ENCODE measurements at places on chromosomes 5 and 9.

DNA sequence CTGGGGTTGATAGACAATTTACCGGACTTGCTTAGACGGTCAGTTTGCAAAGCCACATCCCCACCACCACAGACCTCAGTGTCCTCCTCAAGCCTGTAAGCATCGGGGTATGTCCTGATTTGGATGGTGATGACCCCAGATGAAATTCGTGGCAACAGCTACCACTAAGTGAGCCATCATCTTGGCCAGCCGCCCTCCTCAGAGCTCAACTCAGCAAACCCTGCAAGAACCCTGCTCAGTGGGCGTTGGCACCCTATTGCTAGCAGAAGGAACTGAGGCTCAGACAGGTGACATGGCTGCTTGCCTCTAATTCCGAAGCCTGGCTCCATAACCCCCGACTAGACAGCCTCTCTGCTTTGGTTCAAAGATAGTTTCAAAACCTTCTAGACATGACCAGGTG is 41.4 kb upstream of the BARHL1 start:
- no peak for DNase-seq

DNA sequence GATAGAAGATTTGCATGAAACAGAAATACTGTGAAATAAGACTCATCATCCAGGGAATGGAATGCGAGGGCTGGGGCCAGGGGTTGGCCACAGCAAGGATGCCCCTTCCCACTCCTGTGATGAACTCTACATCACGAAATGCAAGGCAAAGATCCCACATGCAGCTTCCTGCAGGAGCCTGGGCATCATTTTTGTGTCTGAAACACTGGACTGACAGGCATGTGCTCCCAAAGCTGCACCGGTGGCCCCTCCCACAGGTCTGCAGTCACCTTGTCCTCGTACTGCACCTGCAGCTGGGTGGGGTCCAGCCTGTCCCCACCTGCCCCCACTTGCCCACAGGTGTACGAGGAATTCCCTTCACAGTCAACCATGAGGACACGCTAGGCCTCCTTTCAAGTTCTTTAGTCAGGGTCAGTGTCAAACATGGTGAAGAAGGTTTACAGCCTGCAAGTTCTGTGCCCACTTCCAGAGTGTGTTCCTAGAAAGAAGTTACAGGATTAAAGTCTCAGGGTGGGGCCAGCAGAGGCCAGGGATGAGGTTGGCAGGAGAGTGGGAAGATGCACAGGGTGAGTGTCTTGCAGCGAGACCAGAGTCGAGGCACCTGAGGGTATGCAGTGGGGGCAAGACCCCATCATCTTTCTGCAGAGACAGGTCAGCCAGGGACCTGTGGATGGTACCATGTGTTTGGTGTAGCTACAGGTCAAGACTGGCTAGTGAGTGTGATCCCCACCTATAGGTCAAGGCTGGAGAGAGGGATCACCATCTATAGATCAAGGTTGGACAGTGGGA is 155.0 kb upstream of the IRX2 start:
- DNase-seq: no peak

DNA sequence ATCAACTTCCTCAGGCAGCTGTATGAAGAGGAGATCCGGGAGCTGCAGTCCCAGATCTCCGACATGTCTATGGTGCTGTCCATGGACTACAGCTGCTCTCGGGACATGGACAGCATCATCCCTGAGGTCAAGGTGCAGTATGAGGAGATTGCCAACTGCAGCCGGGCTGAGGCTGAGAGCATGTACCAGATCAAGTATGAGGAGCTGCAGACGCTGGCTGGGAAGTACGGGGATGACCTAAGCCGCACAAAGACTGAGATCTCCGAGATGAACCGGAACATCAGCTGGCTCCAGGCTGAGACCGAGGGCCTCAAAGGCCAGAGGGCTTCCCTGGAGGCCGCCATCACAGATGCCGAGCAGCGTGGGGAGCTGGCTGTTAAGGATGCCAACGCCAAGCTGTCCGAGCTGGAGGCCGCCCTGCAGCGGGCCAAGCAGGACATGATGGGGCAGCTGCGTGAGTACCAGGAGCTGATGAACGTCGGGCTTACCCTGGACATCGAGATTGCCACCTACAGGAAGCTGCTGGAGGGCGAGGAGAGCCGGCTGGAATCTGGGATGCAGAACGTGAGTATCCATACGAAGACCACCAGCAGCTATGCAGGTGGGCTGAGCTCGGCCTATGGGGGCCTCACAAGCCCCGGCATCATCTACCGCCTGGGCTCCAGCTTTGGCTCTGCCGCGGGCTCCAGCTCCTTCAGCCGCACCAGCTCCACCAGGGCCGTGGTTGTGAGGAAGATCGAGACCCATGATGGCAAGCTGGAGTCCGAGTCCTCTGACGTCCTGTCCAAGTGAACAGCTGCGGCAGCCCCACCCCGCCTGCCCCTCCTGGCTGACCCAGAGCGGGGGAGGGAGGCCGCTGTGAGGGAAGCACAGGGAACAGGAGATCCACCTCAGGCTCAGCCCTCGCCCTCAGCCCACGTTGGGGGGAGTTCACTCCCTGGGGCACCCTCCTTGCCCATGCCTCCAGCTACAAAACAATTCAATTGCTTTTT is 84.0 kb downstream of the SEC61B start:
- DNase-seq: no peak

GRCh38 chr5:178429491-178430185 is 160.6 kb downstream of the COL23A1 start:
- DNase-seq: no peak

- no peak for DNase-seq
Measured at GRCh38 chr5:87354496-87354895, 58.2 kb downstream of the CCNH start.

GRCh38 chr9:113399646-113400200 is 1.4 kb downstream of the ALAD start:
- no peak for DNase-seq

GRCh38 chr5:671459-672328 is 21.5 kb downstream of the TPPP start:
- DNase-seq: peak; percentile 38

DNA sequence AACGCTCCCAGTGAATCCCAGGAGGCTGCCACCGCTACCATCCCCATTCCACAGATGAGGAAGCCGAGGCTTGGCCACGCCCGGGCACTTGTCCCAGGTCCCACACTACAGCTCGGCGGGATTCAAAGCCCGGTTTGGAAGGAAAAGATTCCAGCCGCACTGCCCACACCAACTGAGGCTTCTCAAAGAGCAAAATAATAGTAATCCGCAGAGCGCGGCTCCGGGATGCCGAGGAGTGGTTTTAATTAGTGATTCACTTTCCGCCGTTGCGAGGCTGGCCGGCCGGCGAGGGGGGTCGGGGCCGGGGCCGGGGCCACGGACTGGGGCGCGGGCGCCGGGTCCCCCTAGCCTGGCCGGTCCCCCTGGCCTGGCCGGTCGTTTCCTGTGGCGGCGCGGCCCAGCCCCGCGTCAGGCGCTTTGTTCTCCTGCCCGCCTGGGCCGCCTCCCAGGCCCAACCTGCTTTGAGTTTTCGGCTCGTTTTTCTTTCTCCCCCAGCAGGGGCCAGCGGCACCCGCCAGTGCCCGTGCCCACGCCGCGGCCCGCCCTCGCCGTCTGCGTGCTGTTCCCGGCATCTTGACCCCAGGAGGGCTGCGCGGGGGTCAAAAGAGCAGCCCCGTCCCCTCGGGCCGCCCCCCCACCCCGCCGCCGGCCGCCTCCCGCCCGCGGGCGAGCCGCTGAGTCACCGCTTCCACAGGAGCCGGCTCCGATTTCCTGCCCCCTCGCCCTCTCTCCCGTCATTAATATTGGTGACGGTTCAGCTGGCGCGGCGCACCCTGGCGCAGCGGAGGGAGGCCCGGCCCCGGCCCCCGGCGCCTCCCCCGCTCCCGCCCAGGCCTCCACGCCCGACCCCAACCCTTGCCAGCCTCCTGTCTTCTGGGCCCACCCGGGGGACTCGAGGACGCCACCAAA is 31.2 kb downstream of the FGF18 start:
- DNase-seq: peak; percentile 87

GRCh38 chr5:139364466-139364865 is 18.6 kb downstream of the SLC23A1 start:
- DNase-seq: no peak

DNA sequence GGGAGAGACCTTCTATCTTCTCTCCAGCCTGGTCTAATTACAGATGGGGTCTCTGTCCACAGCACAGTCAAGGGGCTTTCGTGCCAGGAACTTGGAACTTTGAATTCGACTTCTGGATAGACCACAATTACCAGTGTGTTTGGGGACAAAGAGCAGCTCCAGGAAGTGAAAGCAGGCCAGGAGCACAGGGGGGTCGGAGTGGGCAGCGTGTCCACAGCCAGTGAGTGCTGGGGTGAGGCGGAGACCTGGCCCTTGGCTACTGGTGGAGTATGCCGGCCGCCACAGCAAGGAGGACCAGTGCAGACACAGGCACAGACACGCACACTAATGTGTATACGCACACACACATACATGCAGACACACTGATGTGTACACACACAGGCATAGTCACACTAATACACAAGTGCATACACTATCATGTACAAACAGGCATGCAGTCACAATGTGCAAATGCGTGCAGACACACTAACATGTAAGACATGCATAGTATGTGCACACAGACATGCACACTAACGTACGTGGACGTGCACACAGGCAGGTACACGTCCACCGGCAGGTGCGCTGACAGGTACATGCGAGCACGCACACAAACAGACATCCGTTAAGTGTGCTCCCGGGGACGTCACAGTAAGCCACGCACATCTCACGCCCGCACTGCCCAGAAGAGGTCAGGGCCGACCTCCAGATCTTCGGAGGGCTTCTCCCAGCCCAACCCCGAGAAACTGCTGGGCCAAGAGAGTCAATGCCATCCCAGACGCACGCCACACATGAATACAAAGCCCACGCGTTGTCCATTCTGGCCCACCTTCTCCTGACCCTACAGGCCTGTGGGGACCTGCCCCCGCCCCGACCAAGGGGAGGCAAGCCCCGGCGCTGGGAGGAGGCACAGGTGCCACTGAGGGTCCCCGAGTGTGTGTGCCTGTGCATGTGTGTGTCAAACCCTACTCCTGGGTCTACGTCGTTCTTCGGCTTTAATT is 46.5 kb downstream of the NKD2 start:
- no peak for DNase-seq

GRCh38 chr5:143693651-143694252 is 118.2 kb upstream of the HMHB1 start:
- peak; percentile 41 for DNase-seq

DNA sequence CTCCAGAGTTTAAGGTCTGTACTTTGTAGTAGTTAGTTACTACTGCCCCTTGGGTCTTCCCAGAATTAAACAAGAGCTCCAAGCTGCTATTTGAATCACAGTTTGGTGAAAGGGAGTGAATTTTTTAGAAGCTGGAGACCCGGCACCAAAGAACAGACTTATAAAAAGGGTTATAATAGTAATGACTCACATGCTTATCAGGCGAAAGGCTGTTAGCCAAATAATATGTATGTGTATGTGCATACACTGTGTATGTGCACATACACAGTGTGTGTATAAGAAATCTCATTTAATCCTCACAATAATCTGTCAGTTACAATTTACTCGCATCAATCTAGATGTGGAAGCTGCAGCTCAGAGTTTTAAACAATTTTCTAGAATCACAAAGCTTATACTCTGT is 59.5 kb upstream of the ITGA1 start:
- DNase-seq: no peak

DNA sequence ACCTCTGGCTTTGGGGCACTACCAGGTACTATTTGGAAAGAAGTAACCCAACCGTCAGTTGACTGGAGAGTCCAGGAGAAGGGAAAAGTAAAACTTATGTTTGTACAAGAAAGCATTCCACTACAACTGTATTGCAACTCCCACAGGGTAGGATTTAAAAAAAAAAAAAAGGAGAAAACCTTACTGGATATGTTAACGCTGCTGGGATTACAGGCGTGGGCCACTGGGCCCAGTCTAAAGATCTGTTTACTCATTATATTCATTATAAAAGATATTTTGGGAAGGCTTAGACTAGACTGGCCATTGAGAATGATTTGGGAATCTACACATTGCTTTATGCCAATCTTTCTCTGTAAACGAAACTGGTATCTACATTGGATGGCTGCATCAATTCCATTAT is 86.6 kb downstream of the USP20 start:
- DNase-seq: no peak

DNA sequence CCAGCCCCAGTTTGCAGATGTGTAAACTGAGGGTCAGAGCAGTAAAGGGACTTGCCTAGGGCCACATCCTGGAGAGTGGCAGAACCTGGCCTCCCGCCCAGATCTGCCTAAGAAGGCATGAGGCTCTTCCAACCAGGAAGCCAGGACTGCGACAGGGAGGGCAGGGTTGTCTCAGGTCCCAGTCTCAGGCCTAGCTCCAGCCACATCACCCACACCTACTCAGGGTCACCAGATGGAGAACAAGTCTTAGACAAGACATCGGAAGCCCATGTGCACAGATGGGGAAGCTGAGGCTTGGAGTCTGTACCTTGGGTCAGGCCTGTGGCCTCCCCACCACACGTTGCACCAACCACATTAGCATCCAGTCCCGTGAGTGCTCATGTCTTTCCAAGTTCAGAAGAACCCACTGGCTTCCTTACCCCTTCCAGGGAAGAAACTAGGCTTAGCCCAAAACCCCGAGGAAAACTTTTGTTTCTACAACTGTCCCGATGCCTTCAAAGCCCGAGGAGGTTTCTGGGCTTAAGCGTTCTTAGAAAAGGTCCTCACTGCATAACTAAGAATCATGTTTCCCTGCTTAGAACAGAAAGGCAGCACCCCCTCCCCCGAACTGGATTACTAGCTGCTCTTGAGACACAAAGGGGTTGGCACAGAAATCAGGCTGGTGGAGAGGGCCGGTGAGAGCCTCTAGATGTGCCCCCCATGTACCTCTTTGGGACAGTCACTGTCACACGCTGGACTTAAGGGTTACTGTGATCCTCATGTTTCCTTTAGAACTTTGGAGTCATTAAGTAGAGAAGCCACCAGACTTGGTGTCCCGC is 2.2 kb downstream of the FAM78A start:
- DNase-seq: no peak

DNA sequence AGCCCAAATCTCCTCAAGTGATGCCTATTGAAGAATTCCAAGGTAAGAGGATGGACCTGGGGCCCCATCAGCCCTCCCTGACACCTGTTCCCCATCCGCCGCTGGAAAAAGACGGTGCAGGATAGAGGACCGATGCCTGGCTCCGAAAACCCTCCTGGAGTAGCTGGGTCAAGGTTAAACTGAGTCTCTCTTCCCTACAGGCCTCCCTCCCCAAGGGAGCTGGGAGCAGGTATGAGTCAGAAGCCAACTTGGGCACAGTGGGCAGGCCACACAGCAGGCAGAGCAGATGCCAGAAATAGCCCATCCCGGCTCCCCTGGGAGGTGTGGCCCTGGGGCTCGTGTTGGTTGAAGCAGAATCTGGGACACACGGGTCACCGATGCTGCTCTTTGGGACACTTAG is 75.6 kb downstream of the NTNG2 start:
- DNase-seq: no peak

GRCh38 chr9:88075966-88076285 is 62.3 kb downstream of the SPATA31C2 start:
- no peak for DNase-seq

DNA sequence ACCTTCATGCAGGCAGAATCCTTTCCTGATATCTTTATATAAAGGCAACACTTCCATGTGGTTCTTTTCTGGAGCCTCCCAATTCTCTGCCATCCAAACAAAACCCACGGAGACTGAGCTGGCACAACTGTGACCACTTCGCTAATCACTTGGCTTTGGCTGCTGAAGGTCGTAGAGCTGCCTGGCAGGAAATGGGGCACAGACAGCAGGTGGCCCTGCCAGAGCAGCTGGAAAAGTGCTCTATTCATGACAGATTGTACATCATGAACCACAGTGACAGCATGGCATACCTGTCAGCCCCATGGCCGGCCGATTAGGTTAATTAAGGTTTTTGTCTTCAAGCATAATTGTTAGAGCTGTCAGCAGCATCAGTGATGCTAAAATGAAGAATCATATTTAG is 141.9 kb upstream of the ANKRD55 start:
- no peak for DNase-seq
